ENCODE measurements at places on chromosomes 11 and 22.

GRCh38 chr11:17145972-17146371 is 61.8 kb downstream of the PIK3C2A start:
- DNase-seq: no peak

DNA sequence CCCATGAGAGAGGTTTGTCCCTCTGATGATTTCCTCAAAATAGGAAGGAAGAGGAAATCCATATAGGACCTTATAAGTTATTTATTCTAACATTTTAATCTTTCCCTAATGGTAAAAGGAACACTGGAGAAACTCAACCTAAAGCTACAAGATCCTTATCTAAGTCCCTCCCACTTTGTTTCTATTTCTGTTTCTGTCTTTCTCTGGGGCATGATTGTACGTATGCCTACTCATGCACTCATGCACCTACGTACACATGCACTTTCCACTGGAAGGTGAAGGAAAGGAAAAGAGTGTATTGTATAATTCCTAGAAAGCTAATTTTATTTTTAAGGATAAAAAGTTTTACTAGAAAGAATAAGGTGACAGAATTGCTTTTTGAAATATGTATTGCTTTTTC is 125.0 kb downstream of the RAB38 start:
- DNase-seq: no peak

DNA sequence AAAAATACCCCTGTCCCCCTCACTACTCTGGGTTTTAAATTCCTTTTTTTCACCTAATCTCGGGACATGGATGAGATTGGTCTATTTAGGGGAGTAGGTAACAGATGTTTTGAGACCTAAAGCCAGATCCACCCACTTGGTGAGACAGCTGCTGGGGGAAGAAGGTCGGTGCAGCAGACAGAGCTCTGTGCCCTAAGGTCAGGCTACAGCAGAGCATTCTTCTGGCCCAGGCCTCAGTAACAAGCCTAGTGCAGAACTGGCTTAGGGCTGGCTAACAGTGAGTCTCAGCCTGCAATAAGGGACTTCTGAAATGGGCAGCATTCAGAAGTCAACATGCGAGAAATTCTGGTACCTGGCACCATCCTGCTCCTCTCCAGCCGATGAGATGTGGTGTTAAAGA is 444.9 kb upstream of the KIRREL3 start:
- DNase-seq: no peak

GRCh38 chr11:81098471-81098870 is 1635.2 kb downstream of the FAM181B start:
- DNase-seq: no peak

DNA sequence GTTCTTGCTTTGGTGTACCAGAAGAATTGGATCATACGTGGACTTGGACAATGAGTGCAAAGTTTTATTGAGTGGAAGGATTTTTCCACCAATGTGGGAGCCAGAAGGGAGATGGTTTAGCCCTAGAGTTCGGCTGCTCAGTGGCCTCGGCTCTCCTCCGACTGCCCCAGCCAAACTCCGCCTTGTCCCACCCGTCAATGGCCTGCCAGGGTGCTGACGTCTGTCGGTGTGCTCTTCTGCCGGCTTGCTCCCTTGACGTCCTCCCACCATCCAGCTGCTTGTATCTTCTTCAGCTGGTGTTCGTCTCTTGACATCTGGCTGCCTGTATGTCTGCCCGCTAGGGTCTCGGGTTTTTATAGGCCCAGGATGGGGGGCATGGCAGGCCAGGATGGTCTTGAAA is 154.8 kb downstream of the APOL5 start:
- no peak for DNase-seq

DNA sequence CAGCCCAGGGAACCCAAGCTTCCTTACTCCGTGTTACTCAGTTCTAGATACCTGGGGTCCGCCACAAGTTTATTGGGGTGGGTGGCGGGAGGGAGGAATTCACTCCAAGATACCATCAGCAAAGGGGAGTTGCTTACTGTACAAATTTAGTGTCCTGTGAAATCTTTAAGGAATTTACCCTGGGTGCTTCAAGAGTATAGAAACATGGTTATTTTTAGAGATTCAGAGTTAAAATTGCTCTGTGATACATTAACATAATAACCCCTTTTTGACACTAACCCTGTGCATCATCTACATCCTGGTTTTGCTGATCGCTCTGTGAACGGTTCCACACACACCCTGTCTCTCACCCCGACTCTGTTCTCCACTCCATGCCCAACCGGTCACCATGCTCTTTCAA is 18.9 kb upstream of the LYVE1 start:
- no peak for DNase-seq

DNA sequence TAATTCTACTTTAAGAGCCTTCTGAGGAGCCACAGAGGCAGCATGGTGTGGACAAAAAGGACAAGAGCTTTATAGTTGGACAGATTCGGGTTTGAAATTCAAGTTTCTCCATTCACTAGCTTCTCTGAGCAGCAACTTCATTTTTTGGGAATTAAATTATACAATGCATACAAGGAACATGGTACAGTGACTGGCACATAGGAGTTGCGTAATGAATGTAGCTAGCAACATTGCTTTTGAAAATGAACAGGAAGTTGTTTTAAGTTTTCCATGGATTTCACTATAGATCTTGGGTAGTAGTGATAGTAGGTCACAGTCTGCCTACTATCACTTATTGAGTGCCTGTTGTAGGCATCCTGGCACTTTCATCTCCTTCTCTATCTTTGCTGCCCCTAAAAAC is 41.0 kb upstream of the BMAL1 start:
- no peak for DNase-seq

DNA sequence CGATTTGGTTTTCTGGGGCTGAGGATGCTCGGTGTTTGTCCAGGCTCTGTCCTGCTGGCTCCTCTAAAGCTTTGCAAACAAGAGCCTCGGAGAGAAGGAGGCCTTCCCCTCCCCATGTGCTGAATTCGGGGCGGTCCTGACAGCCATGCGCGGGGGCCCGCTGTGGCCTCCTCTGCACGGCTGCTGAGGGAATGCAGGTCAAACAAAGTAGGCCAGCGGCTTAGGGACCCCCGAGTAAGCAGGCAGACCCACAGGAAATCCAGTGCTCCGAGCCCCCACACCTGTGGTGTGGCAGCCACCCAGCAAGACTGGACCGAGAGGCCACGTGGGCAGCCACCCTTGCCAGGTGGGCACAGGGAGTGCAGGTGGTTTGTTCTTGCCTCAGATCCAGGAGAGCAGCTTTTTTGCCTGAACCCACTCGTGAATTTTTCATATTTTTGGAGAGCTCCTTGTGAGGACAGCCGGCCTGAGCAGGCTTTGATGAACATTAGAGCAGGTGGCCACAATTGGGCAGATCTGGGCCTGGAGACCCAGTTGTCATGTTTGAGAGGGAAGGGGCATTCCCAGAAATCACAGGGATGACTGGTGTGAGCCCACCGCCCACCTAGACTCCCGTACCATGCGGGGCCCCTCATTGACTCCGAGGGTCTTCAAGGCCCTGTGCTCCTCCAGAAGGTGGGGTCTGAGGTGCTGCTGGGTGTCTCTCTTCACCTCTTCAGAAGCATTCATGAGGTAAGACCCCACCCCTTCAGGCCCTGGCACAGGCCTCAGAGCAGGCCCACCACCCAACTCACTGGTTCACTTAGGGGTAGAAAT is 43.0 kb upstream of the KCNQ1OT1 start:
- no peak for DNase-seq

- no peak for DNase-seq
These were observed 11.6 kb upstream of the RTN4R start for GRCh38 chr22:20279662-20280134.

DNA sequence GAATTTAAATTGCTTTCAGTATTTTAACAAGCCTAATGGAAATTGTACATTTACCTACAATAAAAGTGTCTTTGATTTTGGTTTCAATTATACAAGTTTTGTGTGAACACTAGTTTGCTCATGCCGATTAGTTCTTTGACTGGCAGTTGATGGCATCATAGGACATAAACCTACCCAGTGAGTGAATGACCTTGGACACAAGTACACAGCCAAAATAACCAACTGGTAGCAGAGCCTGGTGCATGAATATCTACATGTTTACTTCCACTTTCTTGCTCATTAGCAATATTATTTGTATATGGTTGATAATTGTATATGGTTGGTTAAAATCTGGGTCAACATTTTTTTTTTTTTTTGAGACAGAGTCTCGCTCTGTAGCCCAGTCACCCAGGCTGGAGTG is 37.8 kb downstream of the STIM1 start:
- no peak for DNase-seq

DNA sequence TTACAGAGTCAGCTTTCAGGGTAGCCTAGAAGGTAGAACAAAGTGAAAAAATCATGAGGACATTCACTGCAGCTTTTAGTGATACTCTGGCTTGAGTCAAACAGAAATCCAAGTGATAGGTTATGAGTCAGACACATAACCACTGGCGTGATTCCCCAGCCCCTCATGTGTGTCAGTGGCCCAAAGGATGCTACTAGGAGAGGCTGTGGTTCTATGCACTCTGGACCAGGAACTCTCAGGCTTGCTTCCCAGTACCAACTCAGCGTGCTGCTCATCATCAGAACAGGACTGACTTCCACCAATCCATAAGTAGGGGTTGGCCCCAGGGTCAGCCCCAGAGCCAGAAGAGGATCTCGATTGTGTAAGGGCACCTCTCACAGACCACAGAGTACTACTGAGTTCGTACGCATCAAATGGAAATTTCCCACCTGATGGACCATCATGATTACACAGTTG is 116.8 kb downstream of the MED15 start:
- no peak for DNase-seq

- DNase-seq: no peak
These were observed 412.5 kb upstream of the DDI1 start for GRCh38 chr11:103623933-103624332.

DNA sequence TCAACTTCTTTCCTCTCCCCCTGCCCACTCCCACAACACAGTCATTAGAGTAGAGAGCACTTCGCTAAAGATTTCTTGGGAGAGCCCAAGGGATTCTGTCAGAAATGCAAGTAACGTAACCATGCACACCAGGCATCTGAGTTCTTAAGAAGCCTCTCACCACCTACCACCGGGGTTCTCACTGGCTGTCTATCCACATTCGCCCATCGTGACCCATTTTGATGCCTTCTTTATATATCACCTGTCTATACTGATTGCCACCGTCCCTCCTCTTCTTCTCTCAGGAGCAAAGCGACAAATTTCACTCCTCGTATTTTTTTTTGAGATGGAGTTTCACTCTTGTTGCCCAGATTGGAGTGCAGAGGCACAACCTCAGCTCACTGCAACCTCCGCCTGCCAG is 23.9 kb upstream of the RASD2 start:
- no peak for DNase-seq

- DNase-seq: no peak
These were observed 6.6 kb upstream of the OR4B1 start for GRCh38 chr11:48210052-48210451.

DNA sequence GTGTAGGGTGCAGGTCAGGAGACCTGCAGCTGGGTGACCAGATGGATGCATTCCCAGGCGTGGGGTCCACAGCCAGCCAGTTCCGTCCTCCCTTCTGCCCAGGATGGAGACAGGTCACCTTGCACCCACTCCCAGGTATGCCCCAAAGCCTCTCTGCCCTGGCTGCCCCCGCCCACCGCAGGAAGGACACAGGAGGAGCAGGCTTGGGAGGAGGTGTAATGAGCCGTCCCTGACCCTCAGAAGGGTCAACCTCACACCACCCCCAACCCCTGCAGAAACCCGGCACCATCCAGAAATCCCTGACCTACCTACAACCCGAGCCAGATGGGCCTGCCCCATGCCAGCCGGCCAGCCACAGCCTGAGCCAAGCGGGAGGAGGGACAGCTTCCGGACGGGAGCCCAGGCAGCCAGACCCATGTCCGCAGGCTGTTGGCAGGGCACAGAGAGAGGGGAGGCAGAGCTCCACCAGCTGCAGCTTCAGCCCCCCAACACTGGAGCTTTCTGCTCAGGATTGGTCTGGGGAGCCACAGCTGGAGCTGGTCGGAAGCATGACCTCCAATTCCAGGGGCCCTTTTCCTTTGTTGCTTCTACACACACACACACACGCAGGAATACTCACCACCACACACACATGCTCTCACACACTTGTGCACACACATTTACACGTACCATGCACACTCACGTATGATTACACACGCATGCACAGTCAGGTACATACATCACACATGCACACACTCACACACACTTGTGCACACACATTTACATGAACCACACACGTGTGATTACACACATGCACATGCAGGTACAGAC is 5.3 kb downstream of the IFITM10 start:
- DNase-seq: no peak

- no peak for DNase-seq
These were observed 14.7 kb downstream of the UBTFL1 start for GRCh38 chr11:90100431-90100830.

- no peak for DNase-seq
These were observed 258.3 kb downstream of the ETS1 start for GRCh38 chr11:128328955-128329551.

GRCh38 chr11:69460540-69461257 is 20.8 kb upstream of the LINC01488 start:
- no peak for DNase-seq
